Breast epithelium (tissue), 4 donors: ENCODE measurements at places on chromosomes 2 and 18. TPM values are rescaled to one million over a fixed set of nuclear protein-coding genes. Genes with fewer than 3 reads are reported as not detected.

Gene SPRED2
- total RNA-seq: 14.6 TPM

Gene KCNIP3
- 15.1 TPM for total RNA-seq

Gene CDH20
- 1.2 TPM for total RNA-seq

Gene LINC00305
- not detected for total RNA-seq

Gene EVA1A
- not detected for total RNA-seq

Gene DTNB
- total RNA-seq: 63.4 TPM

Gene ABCB11
- total RNA-seq: 18.4 TPM

Gene HDAC4
- 32.8 TPM for total RNA-seq

Gene NT5C1B
- not detected for total RNA-seq

Gene COA5
- 50.8 TPM for total RNA-seq
